ENCODE measurements at places on chromosomes 1 and 21.

GRCh38 chr1:164058198-164058597, 500.8 kb upstream of the PBX1 start:
- no peak for DNase-seq

- no peak for DNase-seq
Observed at GRCh38 chr21:33810766-33811165, 104.8 kb downstream of the ATP5PO start.

GRCh38 chr1:67713057-67713846, 28.3 kb downstream of the GADD45A start:
- no peak for DNase-seq

DNA sequence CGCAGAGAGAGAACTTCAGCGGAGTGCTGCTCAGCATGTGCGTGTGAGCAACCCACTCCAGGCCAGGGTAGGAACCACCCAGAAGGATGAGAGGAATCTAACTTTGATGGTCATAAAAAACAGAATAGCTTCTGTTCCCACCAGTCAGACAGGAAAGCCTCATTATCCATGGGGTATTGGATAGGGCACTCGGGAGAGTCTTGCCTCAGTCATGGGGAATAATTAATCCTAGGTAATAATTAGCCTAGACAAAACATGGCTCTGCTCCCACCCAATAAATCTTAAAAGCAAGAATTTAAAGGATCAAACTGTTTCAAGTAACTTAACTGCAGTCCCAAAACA, 35.3 kb downstream of the LDLRAD1 start:
- DNase-seq, result no peak

DNA sequence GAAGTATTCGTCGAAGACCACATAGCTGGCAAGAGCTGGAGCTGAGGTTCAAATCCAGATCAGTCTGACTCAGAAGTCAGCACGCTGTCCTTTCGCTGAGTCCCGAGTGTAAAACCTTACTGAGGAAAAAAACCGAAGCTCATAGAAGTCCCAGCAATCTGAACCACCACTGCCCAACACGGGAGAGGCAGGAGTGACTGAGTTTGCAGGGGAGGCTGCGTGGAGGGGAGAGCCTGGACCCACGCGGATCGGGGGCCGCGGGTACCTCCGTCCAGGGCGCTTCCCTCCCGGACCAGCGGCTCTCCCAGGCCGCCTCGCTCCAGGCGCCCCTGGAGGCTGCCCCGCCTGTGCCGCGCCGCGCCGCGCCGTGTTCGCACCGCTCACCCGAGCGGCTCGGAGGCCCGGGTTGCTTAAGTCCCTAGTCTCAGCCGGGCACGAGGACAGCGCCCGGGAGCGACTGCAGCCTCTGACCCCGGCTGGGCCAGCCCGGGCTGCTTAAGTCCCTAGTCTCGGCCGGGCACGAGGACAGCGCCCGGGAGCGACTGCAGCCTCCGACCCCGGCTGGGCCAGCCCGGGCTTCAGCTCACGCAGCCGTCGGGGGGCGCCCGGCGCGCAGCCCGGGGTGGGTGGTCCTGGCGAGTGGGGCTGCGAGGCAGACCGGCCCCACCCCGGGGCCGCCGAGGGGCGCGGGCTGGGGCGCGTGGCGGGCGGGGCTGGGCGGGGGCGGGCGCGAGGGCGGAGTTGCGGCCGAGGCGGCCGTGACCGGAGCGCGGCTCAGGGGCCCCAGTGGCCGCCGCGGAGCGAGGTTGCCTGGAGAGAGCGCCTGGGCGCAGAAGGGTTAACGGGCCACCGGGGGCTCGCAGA, at the start of gene ADAMTSL4:
Gene ADAMTSL4, plus strand, starts transcription at position 777 of the 864 bp plus-strand sequence. CDS start 2,881 bp downstream, outside the sequence.
- no peak for DNase-seq

GRCh38 chr1:22916471-22916820, 56.2 kb downstream of the LACTBL1 start:
- no peak for DNase-seq

DNA sequence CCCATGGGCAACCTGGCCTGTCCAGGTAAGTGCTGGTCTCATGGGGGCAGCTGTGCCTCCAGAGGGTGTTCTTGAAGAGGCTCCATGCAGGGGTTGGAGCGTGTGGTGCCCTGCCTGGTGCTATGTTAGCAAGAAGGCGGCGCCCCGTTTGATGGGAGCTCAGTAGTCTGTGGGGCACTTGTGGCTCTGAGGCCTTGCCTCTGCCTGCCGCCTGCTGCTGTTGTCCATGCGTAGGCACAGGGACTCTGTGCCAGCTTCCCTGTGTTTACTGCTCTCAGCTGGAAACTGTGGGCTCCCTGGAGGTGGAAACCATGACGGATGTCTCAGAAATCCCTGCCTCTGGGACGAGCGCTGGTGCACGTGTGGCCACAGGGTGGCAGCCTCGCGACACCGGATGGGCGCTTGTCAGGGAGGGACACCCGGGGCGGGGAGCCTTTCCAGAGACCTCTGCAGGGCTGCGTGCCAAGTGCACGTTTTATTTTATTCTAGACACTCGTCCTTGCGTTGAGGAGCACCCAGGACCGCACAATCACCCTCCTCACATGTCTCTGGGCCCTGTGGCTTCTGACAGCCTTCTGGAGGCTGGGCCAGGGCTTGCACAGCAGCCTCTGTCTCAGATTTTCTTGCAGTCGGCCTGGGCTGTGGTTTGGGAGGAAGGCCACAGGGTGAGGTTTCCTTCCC, 27.1 kb downstream of the SNAP47 start:
- peak; percentile 71 for DNase-seq

DNA sequence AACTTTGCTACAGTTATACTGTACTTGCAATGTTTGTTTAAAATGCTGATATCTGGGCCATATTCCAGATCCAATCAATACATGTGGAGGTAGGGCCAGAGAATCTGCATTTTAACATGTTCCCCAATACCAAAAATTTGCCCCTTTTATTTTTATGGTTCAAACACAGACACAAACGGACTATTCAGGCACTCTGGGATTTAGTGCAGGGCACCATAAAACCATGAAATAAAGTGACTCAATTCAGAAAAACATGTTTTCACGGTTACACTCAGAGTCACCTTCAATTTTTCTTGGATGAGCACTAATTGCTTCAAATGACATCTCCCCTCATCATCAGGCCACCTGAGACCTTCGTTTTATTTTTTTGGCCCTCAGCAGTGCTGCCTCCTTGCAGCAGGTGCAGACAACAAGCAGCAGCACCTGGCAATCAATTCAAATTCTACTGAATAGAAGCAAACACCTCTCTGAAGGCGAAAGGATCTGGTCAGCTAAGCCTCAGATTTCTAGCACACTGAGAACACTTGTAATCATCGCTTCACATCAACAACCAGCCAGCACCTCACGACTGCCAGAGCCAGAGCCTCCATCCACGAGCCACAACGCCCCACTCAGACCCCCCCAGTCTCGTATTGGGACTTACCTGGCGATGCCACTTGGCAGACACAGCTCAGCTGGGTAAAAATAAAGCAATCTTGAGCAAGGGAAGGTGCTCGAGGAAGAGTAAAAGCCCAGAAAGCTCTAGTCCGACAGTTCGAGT, 1.1 kb downstream of the ERO1B start:
- no peak for DNase-seq

DNA sequence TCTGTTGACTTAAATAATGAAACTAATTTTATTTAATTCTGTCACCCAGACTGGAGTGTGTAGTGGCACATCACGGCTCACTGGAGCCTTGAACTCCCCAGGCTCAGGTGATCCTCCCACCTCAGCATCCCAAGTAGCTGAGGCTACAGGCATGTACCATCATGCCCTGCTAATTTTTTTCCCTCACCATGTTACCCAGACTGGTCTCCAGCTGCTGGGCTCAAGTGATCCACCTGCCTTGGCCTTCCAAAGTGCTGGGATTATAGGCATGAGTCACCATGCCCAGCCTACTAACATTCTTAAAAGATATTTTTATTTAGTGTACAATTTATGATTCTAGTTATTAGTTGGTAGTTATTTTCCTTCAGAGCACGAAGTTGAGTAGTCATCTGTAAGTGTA, 49.5 kb downstream of the NRDC start:
- no peak for DNase-seq

GRCh38 chr1:14653461-14653960, 55.0 kb downstream of the KAZN start:
- DNase-seq, result no peak

- no peak for DNase-seq
Observed at GRCh38 chr1:17097787-17098186, 21.5 kb downstream of the PADI2 start.

- no peak for DNase-seq
Observed at GRCh38 chr21:15121655-15122120, 56.9 kb upstream of the NRIP1 start.

GRCh38 chr1:236400061-236400603, 6.0 kb downstream of the EDARADD start:
- DNase-seq, result no peak

GRCh38 chr1:28441674-28442073, 64.2 kb upstream of the RCC1 start:
- DNase-seq, result no peak

DNA sequence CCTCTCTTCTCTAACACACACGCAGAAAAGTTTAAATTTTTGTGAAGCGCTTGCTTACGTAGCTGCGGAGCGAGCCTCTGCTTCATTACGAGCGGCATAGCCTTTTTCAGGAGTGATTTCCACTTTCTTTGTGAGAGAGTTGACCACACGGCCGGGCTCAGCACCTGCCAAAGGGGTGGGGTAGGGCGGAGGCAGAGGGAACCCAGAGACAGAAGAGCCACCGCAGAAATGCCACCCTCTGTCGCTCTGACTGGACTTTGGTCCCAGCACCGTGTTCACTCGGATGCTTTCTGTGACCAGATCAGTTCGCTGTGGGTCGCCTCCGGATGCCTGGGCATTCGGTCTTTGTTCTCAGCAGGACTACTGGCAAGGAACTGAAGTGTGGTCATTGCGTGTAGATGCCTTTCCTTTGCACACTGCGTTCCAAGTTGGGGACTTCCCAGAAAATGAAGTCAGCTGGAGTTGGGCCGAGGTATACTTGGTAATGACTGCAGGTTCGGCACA, 883 bp downstream of the CHODL start:
- no peak for DNase-seq

DNA sequence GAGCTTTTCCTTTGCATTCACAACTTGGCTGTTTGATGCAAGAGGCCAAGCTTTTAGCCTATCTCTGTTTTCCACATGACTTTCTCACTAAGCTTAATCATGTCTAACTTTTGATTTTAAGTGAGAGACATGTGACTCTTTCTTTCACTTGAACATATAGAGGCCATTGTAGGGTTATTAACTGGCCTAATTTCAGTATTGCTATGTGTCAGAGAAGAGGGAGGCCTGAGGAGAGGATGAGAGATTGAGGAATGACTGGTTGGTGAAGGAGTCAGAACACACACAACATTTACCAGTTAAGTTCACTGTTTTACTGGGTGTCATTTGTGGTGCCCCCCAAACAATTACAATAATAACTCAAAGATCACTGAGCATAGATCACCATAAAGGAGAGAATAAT, 193.5 kb downstream of the CYYR1 start:
- DNase-seq, result no peak

DNA sequence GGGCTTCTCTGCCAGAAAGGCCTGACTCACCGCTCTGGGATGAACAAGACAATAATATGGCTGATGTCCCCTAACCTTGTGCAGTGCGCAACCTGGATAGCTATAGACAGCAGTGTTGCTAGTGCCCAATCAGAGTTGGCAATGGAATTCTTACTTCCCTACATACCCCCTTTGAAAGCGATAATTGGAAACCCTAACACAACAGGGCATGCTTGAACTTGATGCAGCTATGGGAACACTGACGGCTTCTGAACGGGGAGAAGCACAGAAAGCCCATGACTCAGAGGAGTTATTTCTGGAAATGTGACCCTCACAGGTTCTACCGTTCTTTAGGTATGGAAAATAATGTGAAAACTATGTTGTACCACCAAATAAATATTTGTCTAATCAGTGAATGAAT, 200.6 kb downstream of the TRABD2B start:
- DNase-seq, result no peak

DNA sequence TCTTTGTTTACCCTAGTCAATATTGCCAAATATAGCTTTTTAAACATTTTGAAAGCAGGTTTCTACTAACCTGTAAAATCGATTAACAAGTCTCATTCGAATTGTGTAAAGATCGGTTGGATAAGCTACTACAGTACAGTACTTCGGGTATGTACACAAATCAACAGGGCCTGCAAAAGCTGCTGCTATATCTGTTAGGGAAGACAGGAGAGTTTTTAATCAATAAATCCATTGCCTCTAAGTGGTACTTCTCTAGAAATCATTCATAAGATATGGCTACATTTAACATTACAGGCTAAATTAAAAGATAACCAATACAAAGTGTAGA, 34.8 kb upstream of the PSMG1 start:
- no peak for DNase-seq

GRCh38 chr1:217181756-217182155, 449.1 kb downstream of the GPATCH2 start:
- DNase-seq, result no peak

DNA sequence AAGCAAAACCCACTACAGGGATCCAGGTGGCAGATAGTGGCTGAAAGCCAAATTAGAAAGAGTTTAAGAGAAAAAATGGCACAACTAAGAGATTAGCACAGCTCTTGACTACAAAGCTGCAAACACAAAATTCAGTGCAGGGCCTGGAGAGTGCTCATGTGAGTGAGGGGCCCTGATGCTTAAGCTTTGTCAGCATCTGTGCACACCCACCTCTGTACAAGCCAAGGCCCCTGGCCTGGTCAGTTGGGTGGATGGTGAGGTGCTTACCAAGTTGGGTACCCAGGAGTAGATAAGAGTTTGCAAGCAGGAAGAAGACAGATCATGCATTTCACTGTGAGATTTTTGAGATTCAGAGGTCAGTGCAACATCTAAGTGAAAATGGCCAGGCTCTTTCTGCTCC, 62.7 kb upstream of the ATP1B1 start:
- DNase-seq, result no peak

DNA sequence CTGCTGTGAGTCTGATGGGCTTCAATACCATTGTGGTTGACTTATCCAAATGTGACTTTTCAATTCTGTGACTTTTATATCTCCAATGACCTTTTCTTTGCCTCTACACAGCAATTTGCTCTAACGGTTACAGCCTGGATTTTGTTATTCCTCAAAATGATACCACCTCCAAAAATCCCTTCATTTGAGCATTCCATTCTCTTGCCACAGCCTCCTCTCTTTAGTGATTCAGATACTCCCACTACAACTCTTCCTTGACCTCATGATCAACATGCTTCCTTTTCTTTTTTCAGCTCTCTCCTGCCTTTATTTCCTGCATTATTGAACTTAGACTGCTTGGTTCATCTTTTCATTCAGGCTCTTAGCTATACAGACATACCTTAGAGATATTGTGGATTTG, 16.6 kb upstream of the IL19 start:
- DNase-seq, result no peak

DNA sequence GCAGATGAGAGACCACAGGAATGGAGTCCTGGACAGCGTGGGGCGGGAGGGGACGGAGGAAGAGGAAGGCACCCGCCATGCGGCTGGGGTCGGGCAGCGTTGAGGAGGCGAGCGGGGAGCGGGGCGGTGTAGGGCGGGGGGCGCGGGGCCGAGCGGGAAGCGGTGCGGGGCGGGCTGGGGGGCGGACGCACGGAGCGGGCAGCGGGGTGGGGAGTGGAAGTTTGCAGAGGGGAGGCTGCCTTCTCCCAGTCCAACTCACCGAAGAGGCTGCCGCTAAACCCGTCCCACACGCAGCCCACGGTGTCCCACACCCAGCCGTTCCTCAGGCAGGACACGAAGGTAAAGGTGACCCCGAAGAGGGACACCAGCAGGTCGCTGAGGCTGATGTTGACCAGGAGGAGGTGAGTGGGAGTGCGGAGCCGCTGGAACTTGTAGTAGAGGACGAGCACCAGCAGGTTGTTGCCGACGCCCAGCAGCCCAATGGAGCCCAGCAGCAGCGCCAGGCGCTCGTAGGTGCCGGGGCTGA, 483 bp downstream of the CHML start:
- no peak for DNase-seq

Measured in activated CD8-positive, alpha-beta memory T cell treated with anti-CD3 and anti-CD28 coated beads for 4 hours (primary cell).